Stimulated activated CD4-positive, alpha-beta T cell treated with anti-CD3 and anti-CD28 coated beads, TNF-alpha, amount 100 ng/mL, for 4 hours (primary cell): ENCODE measurements at places on chromosomes 4 and X.

GRCh38 chr4:188824553-188824952, 685.3 kb downstream of the TRIML1 start:
- no peak for DNase-seq

DNA sequence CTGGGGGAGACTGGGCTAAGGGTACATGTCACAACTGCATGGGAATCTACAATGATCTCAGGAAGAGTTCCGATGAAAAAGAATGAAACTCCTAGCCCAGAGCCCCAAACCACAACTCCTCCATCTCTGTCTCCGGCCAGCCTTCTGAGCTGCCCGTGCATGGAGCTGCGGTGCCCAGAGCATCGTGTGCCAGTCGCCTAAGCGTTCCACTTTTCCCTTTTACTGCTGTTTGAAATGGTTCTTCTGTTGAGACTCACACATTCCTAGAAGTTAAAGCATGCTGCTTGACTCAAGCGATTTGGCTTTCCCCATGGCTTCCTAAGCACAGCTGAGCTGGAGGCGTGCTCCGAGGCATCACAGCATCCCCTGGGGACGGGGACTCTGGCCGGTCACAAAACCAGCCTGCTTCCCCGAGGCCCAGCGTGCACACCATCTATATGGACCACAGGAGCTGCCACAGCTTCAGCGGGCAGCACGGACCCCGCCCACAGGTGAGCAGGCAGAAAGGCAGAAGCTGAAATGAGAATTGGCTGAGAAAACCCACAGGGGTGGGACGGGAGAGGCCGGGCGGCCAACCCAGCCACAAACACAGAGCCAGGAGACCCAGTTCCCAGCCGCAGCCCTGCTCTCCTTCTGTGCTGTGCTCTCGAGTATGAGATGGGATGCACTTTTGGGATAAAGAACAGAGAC, 5.0 kb downstream of the CCNQ start:
- DNase-seq = no peak

GRCh38 chr4:108783665-108784463, 21.0 kb upstream of the ETNPPL start:
- DNase-seq = no peak

DNA sequence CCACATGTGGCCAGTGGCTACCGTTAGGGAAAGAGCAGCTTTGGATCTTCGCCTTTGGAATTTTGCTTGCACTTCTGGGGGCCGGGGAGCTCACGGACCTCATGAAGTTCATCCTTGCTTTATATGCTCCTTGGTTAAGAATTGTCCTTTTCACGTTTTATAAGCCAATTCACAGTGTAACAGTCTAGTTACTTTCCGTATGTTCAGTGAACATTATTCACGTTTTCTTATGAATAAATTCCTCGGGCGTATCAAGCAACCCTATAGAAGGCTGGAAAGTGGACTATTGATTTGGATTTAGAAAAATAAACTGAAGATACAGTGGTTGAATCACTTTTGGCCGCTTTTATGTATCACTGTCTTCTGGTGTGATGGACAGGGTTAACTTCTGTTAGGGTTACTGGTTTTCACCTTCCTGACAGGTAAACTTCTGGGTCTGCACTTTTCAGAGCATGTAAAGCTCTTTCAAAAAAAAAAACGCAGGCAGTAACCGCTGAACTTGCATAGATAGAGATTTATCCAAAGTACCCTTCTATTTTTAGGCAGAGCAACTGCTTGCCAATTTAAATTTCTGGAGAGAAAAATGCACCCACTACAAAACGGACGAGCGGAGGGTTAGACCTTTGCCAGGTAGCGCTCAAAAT, 569 bp upstream of the PDLIM5 start:
- no peak for DNase-seq

DNA sequence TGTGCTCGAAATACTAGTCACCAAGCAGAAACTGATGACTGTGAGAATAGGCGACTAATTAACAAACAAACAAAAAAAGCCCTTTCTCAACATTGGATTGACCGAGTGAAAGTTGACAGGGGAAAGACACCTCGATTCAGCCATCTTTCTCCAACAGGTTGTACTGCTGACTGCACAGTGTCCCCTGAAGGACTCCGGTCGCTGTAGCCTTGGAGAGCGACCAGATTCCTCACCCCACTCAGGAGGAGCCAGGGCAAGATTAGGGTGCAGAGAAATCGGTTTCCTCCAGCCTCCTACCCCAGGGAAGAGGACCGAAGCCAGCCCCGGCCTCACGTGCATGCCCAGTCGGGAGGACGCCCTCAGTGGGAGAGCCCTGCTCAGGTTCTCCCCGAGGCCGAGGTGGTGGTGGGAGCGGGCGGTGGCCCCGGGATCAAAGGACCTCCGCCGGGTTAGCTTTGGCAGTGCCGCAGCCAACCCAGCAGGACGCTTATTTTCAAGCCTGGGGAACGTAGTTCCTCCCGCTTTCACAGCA, 1.1 kb upstream of the RAP1GDS1 start:
- DNase-seq = no peak

DNA sequence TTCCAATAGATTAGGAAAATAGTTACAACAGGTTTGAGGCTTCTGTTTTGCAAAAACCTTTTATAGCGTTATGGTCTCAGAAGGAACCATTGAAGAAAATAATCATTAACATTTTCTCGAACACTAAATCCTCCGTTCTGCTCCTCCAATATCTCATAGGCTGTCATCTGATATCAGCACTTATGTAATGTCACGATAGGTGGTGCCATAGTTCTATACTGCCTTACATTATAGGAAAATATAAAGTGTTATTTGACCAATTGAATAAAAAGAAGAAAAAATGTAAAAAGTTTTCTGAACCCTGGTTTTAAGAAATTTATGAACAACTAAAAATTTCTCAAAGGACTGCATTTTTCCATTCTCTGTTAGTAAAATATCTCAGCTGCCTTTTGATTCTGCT, 291.4 kb downstream of the RPA4 start:
- no peak for DNase-seq
